ENCODE measurements at places on chromosomes 1 and 21.

GRCh38 chr1:117760485-117760884 is 154.6 kb downstream of the TENT5C start:
- DNase-seq: no peak

DNA sequence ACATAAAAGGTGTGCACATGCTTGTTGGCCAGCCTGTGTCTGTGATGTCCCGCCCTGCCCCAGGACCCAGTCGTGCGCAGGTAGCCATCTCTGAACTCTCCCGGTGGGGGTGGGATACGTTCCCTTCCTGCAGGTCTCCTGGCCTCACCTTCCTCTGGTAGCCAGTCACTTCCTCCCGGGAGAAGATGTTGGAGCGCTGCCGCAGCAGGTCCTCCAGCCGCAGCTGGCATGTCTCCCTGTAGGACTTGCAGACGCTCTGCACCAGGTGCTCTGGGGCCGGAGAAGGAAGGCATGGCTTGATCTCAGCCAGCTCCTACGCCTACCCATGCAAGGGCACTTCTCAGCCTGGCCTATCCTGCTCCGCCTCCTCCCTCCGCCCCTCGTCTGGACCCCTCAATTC is 9.2 kb upstream of the LINGO4 start:
- no peak for DNase-seq

DNA sequence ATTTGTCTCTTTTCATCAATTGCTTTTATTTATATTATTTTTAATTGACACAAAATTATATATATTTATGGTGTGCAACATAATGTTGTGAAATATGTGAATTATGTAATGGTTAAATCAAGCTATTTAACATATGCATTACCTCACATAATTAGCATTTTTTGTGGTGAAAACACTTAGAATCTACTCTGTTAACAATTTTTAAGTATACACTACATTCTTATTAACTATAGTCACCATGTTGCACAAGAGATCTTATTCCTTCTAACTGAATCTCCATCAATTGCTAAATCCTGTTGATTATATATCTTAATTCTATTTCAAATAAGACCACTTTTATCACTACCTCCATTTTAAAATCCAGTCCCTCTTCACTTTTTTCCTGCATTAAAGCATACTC is 42.5 kb downstream of the PLPPR5 start:
- no peak for DNase-seq

- no peak for DNase-seq
Measured at GRCh38 chr21:45236481-45236880, 51.2 kb downstream of the POFUT2 start.

DNA sequence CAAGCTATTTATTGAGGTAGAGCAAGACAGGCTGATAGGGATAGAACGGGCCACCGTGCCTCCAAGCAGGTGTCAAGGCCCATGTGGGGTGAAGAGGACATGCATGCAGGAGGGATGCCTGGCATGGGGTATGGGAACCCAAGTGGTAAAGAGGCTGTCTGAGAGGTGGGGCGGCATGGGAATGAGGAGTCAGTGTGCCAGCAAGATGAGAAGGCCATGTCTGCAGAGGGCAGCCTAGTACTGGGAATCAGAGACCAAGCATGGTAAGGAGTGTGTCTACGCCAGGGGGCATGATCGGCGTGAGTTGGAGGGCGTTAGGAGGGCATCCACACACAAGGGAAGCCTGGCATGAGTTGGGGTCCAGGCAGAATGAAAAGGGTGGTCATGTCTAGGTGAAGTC is 303.7 kb upstream of the PLD5 start:
- DNase-seq: no peak

GRCh38 chr1:243482141-243483022 is 226.5 kb downstream of the SDCCAG8 start:
- no peak for DNase-seq

Data from activated CD4-positive, alpha-beta T cell treated with anti-CD3 and anti-CD28 coated beads for 24 hours (primary cell).